ENCODE measurements at places on chromosomes 2 and 18. TPM values are rescaled to one million over a fixed set of nuclear protein-coding genes. Genes with fewer than 3 reads are reported as not detected.

Gene OXER1
- not detected for total RNA-seq

DNA sequence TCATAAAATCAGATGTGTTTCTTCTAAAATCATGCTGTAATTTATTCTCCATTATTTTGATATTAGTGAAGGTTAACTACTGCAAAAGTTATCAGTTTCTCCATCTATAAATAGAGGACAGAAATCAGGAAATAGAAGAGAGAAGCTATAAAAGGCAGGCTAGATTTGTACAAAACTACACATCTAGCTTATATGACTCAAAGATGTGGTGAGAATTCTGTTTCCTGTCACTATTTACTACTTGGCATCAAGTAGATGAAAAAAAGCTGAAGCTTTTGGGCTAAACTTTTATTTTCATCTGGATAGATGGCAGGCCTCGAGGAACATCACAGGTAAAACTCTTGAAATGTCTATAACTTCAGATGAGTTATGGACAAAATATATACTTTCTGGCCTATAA, 49.8 kb upstream of the NAB1 start:
- DNase-seq = no peak

DNA sequence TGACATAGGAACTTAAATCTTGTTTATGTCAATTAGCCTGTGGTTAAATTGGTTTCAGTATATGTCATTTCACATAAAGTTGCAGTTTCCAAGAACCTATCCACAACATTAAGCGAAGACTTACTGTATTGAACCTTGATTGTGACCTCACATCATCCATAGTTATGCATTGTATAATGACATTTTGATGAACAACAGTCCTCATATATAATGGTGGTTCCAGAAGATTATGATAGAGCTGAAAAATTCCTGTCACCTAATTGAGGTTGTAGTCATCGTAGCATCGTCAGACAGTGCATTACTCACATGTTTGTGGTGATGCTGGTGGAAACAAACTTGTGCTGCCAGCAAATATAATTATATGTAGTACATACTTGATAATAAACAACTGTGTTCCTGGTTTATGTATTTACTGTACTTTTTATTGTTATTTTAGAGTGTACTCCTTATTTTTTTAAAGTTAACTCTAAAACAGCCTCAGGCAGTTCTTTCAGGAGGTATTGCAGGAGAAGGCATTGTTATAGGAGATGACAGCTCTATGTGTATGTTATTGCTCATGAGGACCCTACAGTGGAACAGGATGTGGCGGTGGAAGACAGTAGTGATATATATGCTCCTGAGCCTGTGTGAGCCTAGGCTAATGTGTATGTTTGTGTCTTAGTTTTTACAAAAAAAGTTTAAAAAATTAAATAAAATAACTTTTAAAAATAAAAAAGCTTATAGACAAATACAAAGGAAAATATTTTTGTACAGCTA, 56.6 kb downstream of the UBE2E3 start:
- no peak for DNase-seq

GRCh38 chr18:56489893-56490292, 148.5 kb downstream of the TXNL1 start:
- no peak for DNase-seq

DNA sequence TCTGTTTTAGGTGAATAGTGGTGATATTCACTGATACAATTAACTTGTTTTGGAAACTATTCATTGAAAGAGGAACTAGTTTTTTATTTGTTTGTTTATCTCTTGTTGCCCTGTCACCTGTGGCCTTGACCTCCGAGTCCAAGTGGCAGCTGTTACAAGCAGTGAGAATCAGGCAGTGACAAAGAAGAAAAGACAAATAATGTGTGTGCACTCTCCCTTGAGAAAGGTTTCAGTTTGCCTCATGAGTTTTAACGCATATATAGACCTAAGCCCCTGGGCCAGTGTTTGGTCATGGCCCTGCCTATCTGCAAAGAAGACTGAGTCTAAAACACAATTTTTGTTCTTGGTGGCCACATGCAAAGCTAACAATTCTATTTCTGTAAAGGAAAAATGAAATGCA, 15.3 kb downstream of the KYNU start:
- no peak for DNase-seq
